ENCODE measurements at places on chromosomes 3 and 15.

GRCh38 chr3:128991355-128991895 lies 2.5 kb downstream of the CFAP92 start:
- DNase-seq, result no peak

DNA sequence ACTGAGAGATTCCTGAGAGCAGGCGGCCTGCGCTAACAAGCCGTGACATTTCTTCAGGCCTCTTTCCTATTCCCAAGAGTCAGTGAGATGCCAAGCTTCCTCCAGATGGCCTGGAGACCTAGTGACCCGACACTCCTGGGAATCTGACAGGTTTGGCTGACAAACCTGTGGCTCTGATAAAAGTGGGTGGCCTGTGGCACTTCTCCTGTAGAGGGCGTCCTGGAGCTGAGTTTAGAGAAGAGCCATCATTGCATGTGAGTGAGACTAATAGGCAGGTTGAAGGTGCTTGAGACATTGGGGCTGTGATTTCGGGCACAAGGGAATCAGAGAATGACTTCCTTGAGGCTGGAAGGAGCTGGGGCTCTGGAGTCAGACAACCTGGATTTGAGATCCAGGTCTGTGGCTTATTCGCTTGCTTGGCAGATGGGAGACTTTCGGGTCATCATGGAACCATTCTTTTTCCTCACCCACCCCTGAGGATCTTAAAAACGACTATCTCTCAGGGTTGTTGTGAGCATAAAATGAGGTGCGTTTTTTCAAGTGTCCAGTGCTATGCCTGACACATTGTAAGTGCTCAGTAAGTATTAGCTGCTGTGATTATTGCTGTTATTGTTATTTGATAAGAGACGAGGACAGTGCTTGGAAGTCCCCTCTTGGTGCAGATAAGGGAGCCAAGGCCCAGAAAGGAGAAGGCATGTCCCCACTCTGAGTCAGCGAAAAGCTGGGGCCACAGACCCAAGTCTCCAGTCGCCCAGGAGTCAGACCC lies 77.2 kb downstream of the SCN10A start:
- no peak for DNase-seq

DNA sequence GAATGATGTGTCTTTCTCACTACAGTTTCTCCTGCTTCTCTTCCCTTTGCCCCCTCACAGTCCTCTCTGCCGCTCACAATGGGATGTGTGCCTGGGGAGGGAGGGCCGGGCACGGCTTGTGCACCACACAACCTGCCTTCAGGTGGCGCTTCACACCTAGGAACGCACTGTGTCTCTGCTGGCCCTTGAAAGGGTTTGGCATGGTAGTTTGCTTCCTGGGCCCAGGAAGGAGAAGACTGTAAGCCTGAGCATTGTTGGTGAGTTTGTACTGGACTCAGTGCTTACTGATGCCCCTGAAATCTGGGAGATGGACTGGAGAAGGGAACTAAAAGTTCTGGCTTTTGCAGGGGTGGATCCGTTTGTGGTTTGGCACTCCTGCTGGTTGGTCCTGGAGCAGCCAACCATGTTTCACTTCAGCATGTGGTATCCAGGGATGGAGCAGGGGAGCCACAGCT lies 9.2 kb downstream of the ALPK3 start:
- no peak for DNase-seq

DNA sequence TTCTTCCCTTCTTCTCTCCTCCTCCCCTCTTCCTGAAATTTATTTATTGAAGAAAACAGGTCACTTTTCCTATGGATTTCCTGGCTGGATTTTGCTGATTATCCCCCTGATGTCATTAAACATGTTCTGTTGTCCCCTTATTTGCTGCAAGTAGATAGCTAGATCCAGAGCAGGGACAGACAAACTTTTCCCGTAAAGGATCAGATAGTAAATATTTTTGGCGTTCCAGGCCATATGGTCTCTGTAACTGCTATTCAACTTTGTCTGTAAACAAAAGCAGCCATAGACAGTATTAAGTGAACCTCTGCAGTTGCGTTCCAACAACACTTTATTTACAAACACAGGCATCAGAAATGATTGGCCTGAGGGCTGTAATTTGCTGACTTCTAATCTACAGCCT lies 241.3 kb downstream of the NEK10 start:
- DNase-seq, result no peak

GRCh38 chr3:142723665-142723967 lies 218 bp upstream of the TRPC1 start:
- DNase-seq, result no peak

DNA sequence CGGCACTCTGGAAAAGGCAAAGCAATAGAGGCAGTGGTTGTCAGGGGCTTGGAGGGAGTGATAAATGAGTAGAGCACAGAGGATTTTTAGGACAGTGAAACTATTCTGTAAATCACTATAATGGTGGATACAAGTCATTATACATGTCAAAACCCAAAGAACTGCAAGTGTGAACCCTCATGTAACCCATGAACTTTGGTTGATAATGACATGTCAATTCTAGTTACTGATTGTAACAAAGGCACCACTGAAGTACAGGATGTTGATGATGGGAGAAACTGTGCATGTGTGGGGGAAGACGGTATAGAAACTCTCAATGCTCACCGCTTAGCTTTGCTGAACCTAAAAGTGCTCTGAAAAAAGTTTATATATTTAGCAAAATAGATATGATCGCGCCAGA lies 36.0 kb downstream of the BTLA start:
- no peak for DNase-seq

GRCh38 chr15:66595931-66596545 lies 30.2 kb upstream of the LCTL start:
- DNase-seq, result no peak
